ENCODE measurements at places on chromosomes 5 and 9. TPM values are rescaled to one million over a fixed set of nuclear protein-coding genes. Genes with fewer than 3 reads are reported as not detected.

The ODF2 gene
- 33.9 TPM for total RNA-seq

The DAP gene
- total RNA-seq, result 75.9 TPM

The POLR3G gene
- total RNA-seq, result 5.6 TPM

The LRSAM1 gene
- 21.8 TPM for total RNA-seq

The PCDHGA6 gene
- 5.6 TPM for total RNA-seq

The SLC34A1 gene
- not detected for total RNA-seq
